ENCODE measurements at places on chromosomes 1 and 21. TPM values are rescaled to one million over a fixed set of nuclear protein-coding genes. Genes with fewer than 3 reads are reported as not detected.

Gene IGSF3
- 30.8 TPM for total RNA-seq

Gene DHRS3
- total RNA-seq, result 430 TPM

Gene CD1D
- 0.49 TPM for total RNA-seq

Gene APCS
- total RNA-seq, result not detected

Gene PRDM16
- total RNA-seq, result under 0.01 TPM

Gene SYCP1
- not detected for total RNA-seq

Gene FAM72A
- 7.7 TPM for total RNA-seq

Gene NME7
- total RNA-seq, result 19.6 TPM

Gene IGSF21
- not detected for total RNA-seq

Gene LMX1A
- not detected for total RNA-seq

Gene TTC22
- total RNA-seq, result under 0.01 TPM

Gene GBP1
- 19.9 TPM for total RNA-seq

Gene NEK2
- total RNA-seq, result 1.3 TPM

Gene S100A7
- total RNA-seq, result not detected
